Type B pancreatic cell (in vitro differentiated cells): ENCODE measurements at places on chromosomes 3 and 15.

DNA sequence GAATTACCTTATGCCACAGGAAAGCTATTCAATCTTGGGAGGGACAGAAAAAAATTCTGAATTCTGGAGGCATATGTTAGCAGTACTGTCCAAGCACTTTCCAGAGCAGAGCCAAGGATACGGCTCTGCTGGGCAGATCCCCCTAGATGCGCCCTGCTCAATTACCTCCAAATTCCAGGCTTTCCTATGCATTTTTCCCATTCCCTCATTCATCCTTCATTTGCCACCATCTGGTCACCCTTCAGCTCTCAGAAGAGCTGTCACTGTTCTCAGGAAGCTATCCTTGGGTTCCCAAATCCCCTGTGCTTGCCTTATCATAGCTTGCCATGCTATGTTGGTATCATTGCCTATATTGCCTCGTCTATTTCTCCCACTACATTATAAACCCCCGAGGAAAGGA, 45.2 kb downstream of the RYK start:
- DNase-seq, result no peak
- no peak overlapping the region for H3K27ac ChIP-seq
- H3K4me3 ChIP-seq, result no peak overlapping the region
- H3K36me3 ChIP-seq, result peaks cover 22% of the 10 kb centered on the region
- no peaks in the 10 kb centered on the region for H3K4me1 ChIP-seq
- no peaks in the 10 kb centered on the region for H3K27me3 ChIP-seq

- peaks cover 19% of the 10 kb centered on the region for H3K4me1 ChIP-seq
- peaks cover 46% of the 10 kb centered on the region for H3K36me3 ChIP-seq
- H3K4me3 ChIP-seq, result no peak overlapping the region
- DNase-seq, result no peak
- no peaks in the 10 kb centered on the region for H3K27me3 ChIP-seq
Measured at GRCh38 chr3:105821433-105821832, 47.4 kb downstream of the CBLB start.

GRCh38 chr3:177813322-177813721, 616.0 kb upstream of the TBL1XR1 start:
- H3K27me3 ChIP-seq, result no peaks in the 10 kb centered on the region
- H3K4me1 ChIP-seq, result peaks cover 24% of the 10 kb centered on the region
- no peak overlapping the region for H3K4me3 ChIP-seq
- no peak for DNase-seq
- no peaks in the 10 kb centered on the region for H3K36me3 ChIP-seq

GRCh38 chr15:32994810-32995424, 199.6 kb downstream of the FMN1 start:
- no peak overlapping the region for H3K27ac ChIP-seq
- no peak overlapping the region for H3K4me3 ChIP-seq
- no peaks in the 10 kb centered on the region for H3K27me3 ChIP-seq
- H3K4me1 ChIP-seq, result peaks cover 21% of the 10 kb centered on the region

DNA sequence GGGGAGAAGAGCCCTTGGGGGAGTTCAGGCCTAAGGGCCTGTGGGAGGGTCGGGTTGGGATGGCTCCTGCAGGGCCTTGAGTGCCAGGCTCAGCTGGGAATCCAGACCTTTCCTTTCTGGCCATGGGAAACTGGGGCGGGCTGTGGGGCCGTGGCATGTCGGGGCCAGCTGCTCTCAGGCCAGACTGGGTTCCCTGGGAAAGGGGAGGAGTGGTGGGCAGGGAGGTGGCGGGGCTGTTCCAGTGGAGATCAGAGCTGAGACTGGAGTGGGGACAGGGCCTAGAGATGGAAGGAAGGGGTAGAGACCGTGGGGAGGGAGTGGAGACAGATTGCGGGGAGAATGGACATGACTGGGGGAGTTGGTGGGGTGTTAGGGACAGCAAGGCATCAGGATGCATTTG, 20.3 kb downstream of the FBLN2 start:
- H3K4me1 ChIP-seq, result peaks cover 38% of the 10 kb centered on the region
- H3K4me3 ChIP-seq, result peak overlapping the region; percentile 18
- H3K36me3 ChIP-seq, result no peaks in the 10 kb centered on the region
- no peaks in the 10 kb centered on the region for H3K27me3 ChIP-seq

DNA sequence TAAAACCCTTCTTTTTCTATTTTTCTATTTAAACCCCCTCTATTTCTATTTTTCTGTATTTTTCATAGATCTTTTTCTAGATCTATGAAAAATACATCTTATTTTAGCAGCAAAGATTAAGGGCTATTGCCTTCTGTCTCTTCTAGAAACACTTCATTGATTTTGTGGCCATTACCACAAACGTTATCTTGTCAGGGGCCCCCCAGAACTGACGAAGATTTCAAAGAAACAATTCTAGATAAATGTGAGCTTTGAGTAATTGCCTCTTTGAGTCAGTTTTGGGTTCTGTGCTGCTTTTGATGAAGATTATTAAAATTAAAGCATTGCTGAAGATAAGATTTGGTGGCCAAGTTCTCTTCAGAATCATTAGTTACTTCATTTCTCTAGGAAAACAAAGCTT, 279.6 kb upstream of the PEX5L start:
- DNase-seq, result no peak
- no peak overlapping the region for H3K27ac ChIP-seq
- H3K36me3 ChIP-seq, result no peaks in the 10 kb centered on the region
- no peaks in the 10 kb centered on the region for H3K27me3 ChIP-seq

GRCh38 chr3:147410116-147410525, 956 bp downstream of the ZIC1 start:
- no peak for DNase-seq
- peak overlapping the region; percentile 87 for H3K4me3 ChIP-seq
- no peak overlapping the region for H3K27ac ChIP-seq
- H3K27me3 ChIP-seq, result peaks cover 92% of the 10 kb centered on the region
- peaks cover 28% of the 10 kb centered on the region for H3K36me3 ChIP-seq
- peaks cover 13% of the 10 kb centered on the region for H3K4me1 ChIP-seq

- H3K27ac ChIP-seq, result peak within 1 kb of the TSS; percentile 95
- peaks cover 45% of the 10 kb centered on the region for H3K36me3 ChIP-seq
- H3K4me1 ChIP-seq, result peaks cover 51% of the 10 kb centered on the region
- no peak for DNase-seq
- H3K27me3 ChIP-seq, result no peaks in the 10 kb centered on the region
Measured at GRCh38 chr15:43799945-43800285, at the start of gene SERINC4. SERINC4 (minus strand) TSS chr15:43800220; CDS start chr15:43799986, 234 bp downstream.

GRCh38 chr3:132469326-132469725, 52.0 kb downstream of the DNAJC13 start:
- no peak overlapping the region for H3K27ac ChIP-seq
- H3K4me3 ChIP-seq, result no peak overlapping the region
- no peak for DNase-seq
- H3K27me3 ChIP-seq, result no peaks in the 10 kb centered on the region
- H3K4me1 ChIP-seq, result no peaks in the 10 kb centered on the region

GRCh38 chr15:57866149-57866736, 159.7 kb downstream of the POLR2M start:
- no peak for DNase-seq
- H3K4me3 ChIP-seq, result no peak overlapping the region
- H3K36me3 ChIP-seq, result no peaks in the 10 kb centered on the region

DNA sequence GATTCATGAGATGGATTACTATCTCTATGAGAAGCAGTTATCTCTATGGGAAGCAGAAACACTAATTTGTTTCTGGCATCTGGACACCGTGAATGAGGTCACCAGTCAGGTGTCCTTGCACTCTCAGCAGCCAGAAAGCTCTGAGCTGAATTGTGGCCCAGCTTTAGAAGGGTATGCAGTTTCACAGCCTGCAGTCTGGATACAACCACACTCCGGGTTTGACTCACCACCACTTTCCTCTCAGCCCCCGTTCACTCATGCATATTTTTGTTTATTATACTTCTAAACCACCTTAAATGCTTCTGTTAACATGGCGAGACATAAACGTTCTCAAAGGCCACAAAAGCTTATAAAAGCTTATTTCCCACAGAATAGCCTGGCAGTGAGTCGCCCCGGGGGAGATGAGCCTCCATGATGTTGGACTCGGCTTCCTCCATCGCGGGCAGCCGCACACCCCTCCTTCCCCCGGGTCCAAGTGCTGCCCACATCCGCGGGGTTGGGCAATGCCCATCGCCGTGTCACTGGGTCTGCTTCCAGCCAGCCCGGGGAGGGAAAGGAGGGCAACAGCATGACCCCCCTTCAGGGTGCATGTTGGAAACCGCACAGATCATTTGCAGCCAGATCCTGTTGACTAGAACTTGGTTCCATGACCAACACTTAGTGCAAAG, 16.8 kb upstream of the SLC41A3 start:
- H3K4me1 ChIP-seq, result peaks cover 4% of the 10 kb centered on the region
- H3K4me3 ChIP-seq, result no peak overlapping the region
- no peaks in the 10 kb centered on the region for H3K27me3 ChIP-seq
- H3K36me3 ChIP-seq, result no peaks in the 10 kb centered on the region

GRCh38 chr3:139679220-139679775, 1.5 kb upstream of the NMNAT3 start:
- H3K4me3 ChIP-seq, result no peak overlapping the region
- H3K27me3 ChIP-seq, result peaks cover 21% of the 10 kb centered on the region

GRCh38 chr3:21752749-21753347, 1.8 kb upstream of the ZNF385D start:
- DNase-seq, result no peak
- peaks cover 23% of the 10 kb centered on the region for H3K27me3 ChIP-seq
- H3K36me3 ChIP-seq, result no peaks in the 10 kb centered on the region
- H3K4me1 ChIP-seq, result peaks cover 19% of the 10 kb centered on the region
- no peak overlapping the region for H3K4me3 ChIP-seq

- H3K4me3 ChIP-seq, result peak overlapping the region; percentile 66
- peaks cover 3% of the 10 kb centered on the region for H3K36me3 ChIP-seq
- peak overlapping the region; percentile 76 for H3K27ac ChIP-seq
- no peak for DNase-seq
Measured at GRCh38 chr3:32847528-32847927, 29.7 kb downstream of the TRIM71 start.

- no peak for DNase-seq
- peak overlapping the region; percentile 85 for H3K27ac ChIP-seq
- peaks cover 6% of the 10 kb centered on the region for H3K36me3 ChIP-seq
- H3K27me3 ChIP-seq, result no peaks in the 10 kb centered on the region
- peaks cover 36% of the 10 kb centered on the region for H3K4me1 ChIP-seq
Measured at GRCh38 chr3:197516517-197516889, 39.3 kb downstream of the BDH1 start.

DNA sequence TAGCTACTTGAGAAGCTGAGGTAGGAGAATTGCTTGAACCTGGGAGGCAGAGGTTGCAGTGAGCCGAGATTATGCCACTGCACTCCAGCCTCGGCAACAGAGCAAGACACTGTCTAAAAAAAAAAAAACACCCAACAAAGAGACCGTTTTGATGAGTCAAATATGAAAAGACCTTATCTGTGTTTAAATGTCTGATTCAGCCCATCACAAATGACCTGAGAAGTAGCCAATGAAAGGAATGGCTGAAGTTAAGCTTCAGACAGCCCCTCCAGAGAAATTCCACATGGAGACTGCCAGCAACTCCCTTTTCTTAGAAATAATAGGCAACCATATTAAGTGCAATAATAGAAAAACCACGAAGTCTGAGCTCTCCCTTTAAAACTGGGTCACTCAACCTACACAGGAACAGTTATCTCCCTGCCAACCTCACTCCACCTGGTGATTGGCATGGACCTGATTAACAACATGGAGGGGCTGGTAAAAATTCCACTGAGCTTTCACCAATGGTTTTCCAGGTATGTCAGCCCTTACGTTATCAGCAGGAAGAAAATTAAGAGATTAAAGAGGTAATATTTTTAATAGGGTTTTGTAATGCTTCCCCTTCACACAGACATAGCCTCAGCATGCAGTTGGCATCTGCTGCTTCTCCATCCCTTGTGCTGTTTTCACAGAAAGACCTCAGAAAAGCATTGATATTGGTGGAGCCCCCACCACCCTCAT, 238.1 kb upstream of the STT3B start:
- H3K27ac ChIP-seq, result no peak overlapping the region
- H3K4me3 ChIP-seq, result no peak overlapping the region
- DNase-seq, result no peak
- peaks cover 41% of the 10 kb centered on the region for H3K4me1 ChIP-seq
- peaks cover 5% of the 10 kb centered on the region for H3K36me3 ChIP-seq
- no peaks in the 10 kb centered on the region for H3K27me3 ChIP-seq

DNA sequence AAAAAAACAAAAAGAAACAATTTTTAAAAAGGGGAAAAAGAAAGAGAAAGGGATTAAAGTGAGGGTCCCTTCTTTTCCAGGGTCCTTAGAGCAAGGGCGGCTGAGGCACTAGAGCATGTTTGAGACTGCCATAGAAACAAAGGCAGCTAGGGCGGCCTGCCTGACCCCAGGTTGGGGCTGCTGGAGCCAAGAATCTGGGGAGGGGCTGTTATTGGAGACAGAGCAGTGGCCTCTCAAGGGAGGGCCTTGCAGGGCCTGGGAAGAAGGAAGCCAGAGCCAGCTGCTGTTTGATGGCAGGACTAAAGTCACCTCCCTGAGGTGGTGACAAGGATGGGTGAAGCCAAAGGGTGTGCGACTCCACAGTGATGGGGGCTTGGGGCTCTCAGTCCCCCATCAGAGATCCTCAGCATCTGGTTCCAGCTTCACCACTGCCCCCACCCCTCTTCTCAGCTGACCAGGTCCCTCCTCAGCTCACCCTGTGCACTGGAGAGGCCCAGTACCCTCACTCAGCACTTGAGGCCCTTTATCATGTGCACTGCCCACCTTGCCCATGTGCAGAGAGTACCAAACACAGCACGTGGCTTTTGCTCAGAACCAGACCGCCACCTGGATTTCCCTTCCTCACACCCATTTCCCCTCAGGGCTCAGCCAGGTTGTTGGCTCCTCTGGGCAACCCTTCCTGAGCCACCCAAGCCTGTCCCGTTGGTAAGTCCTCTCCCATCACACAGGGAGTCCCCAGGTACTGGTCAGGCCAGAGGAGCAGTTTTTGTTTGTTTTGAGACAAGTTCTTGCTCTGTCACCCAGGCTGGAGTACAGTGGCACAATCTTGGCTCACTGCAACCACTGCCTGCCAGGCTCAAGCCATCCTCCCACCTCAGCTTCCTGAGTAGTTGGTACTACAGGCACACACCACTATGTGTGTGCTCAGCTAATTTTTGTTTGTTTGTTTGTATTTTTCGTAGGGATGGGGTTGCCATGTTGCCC, 1.7 kb downstream of the TMEM89 start:
- no peaks in the 10 kb centered on the region for H3K27me3 ChIP-seq
- H3K4me3 ChIP-seq, result no peak overlapping the region
- H3K27ac ChIP-seq, result no peak overlapping the region
- no peak for DNase-seq
